Activated effector memory CD4-positive, alpha-beta T cell treated with Interleukin-2 at 50 U/mL for 16 hours (primary cell): ENCODE measurements at places on chromosomes 5 and 9.
A peak's percentile ranks its signal among the peaks of the same experiment; 100 is the strongest.

DNA sequence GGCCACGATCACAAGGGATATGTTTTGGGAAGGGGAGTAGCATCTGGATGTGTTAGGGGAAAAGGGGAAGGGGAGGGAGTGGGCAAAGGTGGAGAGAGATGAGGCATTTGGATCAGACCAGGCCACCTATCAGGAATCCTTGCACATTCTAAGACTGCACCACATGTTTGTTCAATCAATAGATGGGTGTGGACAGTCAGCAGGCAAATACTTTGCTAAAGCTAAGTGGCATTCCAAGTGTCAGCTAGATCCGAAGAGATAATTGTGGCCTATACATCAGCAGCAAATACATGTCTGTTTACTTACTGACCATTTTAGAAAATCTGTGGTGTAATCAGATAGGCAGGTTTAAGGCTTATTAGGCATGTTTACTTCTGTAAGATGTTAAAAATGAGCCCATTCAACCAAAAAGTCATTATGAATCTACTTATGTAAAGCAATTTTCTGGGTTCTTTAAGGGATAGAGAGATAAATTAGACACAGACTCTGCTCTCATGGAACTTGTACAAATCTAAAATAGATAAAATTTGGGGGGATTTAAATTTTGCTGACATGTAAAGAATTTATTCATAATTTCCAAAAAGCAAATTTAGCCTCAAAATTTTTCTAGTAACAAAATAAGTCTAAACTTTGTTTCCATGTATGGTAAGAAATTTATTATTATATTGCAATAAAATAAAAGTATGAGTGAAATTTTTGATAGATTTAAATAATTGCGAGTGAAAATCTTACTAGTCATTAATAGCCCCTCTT, 107.3 kb downstream of the SNCAIP start:
- DNase-seq = no peak

- DNase-seq = no peak
Observed at GRCh38 chr5:61304590-61305381, 27.3 kb upstream of the ZSWIM6 start.

DNA sequence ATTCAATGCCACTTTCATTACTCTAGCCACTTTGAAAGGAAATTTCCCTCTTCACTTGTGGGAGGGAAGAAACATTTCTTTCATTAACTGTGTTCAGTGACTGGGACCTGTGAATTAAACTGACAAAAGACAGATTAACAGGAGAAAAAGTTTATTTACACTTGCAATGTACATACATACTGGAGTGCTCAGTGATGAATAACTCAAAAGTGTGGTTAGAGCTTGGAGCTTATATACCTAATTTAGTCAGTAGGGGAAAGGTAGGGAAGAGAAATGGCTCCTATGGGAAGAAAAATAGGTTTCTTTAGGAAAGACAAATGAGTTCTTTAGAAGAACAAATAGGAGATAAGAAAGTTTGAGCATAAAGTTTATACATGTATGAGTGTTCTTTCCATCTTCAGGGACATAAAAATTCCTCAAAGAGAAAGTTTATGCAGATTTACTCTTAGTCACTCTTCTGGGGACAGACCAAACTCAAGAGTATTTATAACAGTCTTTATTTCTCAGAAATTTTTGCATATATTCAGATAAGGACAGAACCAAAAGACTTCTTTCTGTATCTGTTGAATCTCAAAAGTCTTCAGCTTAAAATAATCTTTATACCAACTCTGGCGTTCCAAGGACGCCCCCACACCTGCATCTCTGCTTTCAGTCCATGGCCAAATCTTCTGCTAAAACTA, 120.0 kb upstream of the RAI14 start:
- DNase-seq = no peak

GRCh38 chr9:133716564-133717112, 21.5 kb downstream of the SARDH start:
- DNase-seq = no peak

DNA sequence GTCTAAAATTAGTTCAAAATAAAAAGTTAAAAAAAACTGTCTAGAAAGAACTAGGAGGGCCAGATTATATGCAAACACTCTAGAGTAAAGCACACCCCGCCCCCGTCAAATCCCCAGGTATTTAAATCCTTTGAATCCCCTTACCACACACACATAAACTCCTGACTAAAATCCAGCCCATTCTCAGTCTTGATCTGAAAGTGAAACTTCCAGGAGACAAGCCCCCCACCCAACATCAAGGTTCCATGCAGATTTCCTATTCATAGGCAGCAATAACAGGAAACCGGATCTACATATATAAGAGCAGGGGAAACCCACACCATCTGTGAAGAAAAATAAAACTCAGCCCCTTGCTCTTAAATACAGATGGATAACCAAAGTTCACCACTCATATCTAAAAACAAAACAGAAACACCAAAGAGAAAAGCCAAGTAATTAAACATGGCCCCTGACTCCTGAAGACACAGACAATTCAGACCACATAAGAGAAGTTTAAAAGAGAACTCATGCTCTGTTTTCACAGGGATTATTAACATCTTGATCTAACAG, 42.3 kb downstream of the MARCHF3 start:
- no peak for DNase-seq

GRCh38 chr9:137612741-137613142, 6.1 kb upstream of the EHMT1 start:
- DNase-seq = no peak

GRCh38 chr5:142499591-142500226, 174.9 kb upstream of the SPRY4 start:
- DNase-seq = no peak

DNA sequence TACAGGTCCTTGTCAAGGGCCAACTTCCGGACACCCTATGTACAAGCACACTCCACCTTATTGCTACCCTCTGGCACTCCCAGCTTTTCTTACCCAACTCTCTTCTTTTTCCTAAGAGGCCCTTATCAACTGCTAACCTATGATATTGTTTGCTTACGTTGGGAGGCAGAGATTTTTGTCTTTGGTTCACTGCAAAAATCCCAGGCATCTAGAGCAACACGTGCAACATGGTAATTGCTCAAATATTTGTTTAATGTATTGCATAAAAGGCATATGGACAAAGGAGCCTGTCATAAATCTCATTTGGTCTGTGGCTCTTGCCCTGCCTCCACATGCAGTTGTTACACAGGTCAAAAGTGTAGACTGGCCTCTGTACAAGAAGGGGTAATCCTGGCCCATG, 35.8 kb upstream of the ATP10B start:
- no peak for DNase-seq

DNA sequence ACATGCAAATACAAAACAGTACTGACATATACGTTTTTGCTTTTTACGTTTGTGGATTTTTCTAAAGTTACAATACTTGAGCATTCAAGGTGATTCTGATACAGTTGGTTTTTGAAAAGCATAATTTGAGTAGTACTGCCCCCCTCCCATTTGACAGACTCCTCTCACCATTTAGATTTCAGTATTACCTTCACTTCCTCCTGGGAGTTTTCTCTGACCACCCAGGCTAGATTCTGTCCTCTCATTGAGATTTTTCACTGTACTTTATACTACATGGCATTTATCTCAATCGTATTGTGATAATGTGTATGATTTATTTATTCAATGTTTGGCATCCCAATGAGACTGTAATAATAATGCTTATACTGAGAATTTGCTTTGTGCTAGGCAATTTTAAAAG, 32.8 kb upstream of the SMAD5 start:
- no peak for DNase-seq

DNA sequence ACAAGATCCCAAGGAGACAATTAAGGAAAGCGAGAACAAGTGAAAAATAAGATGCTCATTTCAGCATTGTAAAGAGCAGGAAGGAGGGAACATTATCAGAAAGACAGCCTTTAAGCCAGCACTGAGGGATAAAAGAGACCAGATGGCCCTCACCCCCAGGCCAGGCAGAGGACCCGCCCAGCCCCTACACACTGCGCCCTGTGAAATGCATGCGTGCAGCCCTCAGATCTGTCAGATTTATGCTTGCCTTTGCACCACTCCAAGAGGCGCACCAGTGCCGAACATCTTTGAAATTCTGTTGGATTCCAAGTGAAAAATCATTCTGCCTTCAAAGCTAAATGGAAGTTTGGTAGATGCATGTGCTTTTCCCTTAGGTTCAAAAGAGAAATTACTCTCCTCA, 378.0 kb downstream of the MLLT3 start:
- DNase-seq = no peak

- DNase-seq = peak; percentile 12
Observed at GRCh38 chr5:80083101-80083890, 48.1 kb downstream of the THBS4 start.

- no peak for DNase-seq
Observed at GRCh38 chr9:100377015-100377414, 24.3 kb upstream of the TEX10 start.

DNA sequence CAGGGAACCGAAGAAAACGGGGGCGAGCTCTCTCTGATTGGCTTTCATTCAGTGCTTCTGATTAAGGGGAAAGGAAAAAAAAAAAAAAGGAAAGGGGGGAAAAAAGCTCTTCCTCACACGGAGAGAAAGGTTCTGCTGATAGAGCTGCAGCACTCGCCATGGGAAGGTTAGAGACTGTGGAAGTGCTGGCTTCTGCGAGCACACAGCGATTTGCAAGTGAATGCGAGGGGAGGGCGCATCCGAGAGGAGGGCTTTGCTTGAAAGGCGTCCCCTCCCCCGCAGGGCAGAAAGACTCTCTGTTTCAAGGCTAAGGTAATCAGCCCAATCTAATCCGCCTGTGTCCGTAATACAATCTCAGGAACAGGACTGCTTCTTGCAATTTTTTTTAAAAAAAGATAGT, at the start of gene CDH10:
Gene CDH10 (minus strand): TSS at position 218 of the 400 bp plus-strand sequence. CDS start 51,488 bp downstream, outside the sequence.
- no peak for DNase-seq

DNA sequence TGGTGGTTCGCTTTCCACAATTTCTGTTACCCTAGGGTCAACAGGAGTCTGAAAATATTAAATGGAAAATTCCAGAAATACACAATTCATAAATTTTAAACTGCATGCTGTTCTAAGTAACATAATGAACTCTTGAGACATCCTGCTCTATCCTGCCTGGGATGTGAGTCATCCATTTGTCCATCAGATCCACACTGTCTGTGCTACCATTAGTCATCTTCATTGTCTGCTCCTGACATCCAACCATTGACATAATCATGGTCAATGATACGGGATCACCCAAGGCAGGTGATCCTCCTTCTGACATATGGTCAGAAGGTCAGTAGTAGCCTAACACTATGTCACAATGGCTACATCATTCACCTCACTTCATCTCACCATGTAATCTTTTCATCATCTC, 276.7 kb upstream of the KIF2A start:
- DNase-seq = no peak

DNA sequence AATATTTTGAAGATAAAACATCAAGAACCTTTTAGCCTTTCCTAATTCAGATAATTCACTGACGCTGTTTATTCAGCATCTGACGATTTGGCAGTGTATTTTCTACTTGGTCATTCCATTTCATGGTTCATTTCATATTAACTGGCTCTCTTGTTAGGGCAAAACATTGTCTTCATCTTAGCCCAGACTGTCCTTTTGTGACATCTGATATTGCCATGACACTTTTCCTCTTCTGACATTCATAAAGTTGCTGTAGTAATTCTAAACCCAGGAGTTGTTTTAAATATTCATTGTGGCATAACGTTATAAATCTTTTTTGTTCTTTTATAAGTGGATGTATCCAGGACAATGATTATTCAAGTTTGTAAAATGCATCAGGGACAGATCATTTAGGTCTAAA, 1.8 kb downstream of the SCAMP1 start:
- DNase-seq = no peak

DNA sequence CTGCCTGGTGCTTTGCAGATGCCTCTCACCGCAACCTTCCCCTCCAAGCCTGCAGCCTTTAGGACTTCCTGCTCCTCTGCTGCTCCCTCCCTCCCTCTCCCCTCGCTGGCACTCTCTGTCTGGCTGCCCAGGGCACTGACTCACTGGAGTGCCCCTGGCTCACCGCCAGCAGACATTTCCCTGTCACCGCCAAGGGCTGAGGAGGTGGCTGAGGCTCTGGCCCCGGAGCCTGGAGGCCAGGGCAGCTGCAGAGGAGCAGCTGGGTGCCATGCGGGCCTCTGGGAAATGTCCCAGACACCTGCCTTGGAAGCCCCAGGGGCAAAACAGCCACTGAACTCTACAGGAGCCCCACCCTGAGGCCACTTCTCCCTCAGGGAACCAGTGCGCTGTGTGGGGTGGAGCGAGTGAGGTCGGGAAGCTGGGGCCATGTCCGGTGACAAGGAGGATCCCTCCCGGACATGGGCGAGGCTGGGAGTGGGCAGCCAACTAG, 53.4 kb downstream of the TENT4A start:
- no peak for DNase-seq

DNA sequence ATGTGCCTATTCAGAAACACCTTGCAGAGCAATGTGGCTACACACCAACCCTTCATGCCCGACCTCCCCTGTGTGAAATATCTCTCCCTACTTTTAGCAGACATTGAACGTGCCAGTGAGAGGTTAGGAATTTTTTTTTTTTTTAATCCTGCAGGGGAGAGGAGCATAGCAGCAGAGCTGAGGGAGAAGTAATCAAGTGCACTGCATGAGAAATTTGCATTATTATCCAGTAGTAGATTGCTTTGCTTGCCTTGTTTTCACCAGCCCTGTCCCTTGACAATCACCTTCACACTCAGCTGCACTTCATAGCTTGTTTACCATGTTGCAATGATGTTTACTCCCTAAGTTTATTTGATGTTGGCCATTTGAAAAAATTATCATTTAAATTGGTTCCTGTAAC, 489.6 kb upstream of the ZNF608 start:
- DNase-seq = no peak

- DNase-seq = peak; percentile 51
Observed at GRCh38 chr9:131732636-131733289, 7.1 kb downstream of the RAPGEF1 start.

- DNase-seq = no peak
Observed at GRCh38 chr5:160271396-160271795, 41.0 kb downstream of the CCNJL start.

- no peak for DNase-seq
Observed at GRCh38 chr5:14996997-14997396, 125.4 kb upstream of the ANKH start.

- DNase-seq = no peak
Observed at GRCh38 chr9:72882117-72882775, 70.6 kb downstream of the ALDH1A1 start.

DNA sequence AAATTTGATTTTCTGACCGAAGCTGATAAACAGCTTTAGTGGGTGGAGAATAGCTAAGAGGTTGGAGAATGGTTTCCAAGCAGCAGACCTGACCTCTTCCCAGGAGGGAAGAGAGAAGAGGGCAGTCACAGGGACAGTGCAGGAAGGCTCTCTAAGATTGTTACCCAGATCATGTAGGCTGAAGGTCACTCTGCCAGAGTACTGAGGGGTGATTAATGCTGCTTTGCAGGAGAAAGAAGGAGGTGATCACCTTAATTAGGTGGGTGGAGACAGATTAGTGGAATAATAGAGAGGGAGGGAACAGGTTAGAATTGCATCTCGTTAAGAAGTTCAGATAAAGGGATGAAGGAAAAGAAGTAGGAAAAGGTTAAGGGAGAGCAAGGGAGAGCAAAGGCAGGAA, 440.5 kb downstream of the BRINP1 start:
- DNase-seq = no peak

GRCh38 chr5:42767491-42768105, 11.0 kb downstream of the CCDC152 start:
- DNase-seq = no peak
